GM19239 (cell line): ENCODE measurements at places on chromosomes 3 and 15.
A peak's percentile ranks its signal among the peaks of the same experiment; 100 is the strongest.

DNA sequence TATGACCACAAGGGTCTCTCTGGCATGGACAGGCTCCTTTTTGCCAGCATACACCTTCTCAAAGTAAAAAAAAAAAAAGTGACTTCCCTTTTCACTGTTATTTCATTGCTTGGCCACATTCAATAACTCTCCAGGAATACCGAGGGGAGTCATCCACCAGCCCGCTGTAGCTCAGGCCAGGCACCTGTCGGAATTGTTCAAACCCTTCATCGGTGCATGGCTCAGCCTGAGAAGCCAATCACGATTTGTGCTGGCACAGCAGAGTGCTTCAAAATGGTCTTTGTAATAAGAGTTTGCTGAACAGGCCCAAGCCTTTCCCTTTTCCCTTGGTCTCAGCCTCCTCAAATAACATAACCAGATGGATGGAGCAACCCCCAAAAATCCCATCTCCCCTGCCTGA, 145.4 kb downstream of the PDZRN3 start:
- DNase-seq = no peak

GRCh38 chr15:66682246-66682645, 19.8 kb upstream of the SMAD6 start:
- no peak for DNase-seq

DNA sequence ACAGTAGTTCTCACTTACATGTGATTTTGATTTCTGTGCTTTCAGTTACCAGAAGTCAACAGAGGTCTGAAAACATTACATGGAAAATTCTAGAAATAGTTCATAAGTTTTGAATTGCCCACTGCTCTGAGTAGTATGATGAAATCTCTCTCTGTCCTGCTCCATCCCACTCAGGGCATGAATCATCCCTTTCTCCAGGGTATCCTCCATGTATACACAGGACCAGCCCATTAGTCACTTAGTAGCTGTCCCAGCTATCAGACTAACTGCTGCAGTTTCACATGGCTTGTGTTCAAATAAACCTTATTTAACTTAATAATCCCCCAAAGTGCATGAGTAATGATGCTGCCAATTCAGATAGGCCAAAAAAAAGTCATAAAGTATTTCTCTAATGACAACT, 38.6 kb downstream of the EPHA3 start:
- no peak for DNase-seq

- DNase-seq = no peak
Measured at GRCh38 chr3:28012830-28013229, 228.6 kb upstream of the CMC1 start.

- no peak for DNase-seq
Measured at GRCh38 chr3:171229173-171229572, 202.7 kb upstream of the SLC2A2 start.

DNA sequence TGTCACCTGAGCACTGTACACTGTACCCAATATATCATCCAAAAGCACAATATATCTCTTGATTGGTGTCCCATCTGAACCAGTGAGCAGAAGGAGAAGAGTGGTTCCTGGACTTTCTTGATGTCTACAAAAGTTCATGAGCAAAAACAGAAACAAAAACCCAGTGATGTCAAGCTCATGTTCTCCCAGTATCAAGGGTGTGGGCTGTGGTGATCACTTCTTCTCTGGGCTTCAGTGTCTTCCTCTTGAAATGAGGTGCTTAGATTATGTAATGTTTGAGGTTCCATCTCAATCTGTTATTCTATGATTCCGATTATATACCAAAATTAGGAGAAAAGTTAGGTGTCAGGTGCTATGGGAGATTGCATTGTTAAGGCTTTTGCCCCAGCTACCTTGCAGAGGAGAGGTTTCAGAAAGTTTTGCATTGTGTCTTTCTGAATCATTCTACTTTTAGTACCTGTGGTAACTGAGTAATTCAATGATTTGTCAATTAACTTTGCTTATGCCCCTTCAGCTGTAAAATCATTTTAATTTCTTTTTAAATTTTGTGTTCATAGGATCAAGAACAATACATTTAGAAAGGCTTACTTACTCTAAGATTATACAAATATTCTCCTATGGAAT, 122.0 kb upstream of the EOMES start:
- DNase-seq = no peak

GRCh38 chr3:125037498-125038150, 18.2 kb downstream of the HEG1 start:
- no peak for DNase-seq

DNA sequence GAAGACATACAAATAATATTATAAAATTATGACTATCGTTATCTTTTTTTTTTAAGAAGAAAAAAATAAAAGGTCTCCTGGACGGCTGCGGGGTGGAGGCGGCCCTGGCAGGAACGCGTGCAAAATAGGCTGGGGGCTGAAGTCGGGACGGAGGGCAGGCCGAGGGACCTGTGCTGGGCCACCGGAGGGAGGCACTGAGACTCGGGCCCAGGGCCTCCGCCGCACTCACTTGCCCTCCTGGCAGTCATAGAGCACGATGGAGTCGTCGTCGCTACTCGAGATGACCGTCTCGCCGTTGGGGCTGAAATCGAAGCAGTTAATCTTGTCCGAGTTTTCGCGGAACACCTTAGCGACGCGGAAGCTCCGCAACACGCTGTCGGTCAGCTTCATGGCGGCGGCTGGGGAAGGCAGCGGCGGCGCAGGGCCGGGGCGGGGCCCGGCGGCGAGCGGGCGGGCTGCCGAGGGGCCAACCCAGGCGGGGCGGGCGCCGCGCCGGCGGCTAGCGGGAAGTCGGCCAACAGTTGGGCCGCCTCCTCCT, 408 bp downstream of the WDR82 start:
- peak; percentile 49 for DNase-seq
